ENCODE measurements at places on chromosomes 3 and 15.

GRCh38 chr3:61768284-61769037, 207.1 kb downstream of the PTPRG start:
- no peak overlapping the region for H3K4me3 ChIP-seq
- H3K4me1 ChIP-seq, result peaks cover 20% of the 10 kb centered on the region
- H3K36me3 ChIP-seq, result no peaks in the 10 kb centered on the region
- H3K27me3 ChIP-seq, result no peaks in the 10 kb centered on the region
- no peak for DNase-seq

DNA sequence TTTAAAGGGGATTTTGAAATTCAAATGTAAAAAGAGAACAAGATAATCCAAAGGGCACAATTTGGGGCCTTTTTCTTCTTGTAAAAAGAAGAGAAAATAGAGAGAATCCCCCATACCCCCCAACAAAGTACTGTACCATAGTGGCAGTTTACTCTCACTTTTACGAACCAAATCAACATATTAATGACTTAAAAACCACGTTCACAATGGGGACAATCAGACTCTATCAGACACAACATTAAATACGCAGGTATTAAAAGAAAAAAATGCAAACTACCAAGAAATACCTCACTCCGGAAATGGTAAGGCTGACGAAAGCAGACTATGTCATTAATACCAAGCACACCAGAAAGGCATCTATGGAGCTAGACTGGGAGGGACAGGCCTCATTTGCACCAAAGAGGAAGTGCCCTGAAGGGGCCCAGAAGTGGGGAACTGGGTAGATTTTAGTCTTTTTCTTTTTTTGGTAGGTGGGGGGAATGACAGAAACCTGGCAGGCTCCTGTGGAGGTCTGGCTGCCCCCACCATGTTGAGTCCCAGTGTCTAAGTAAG, 134.3 kb downstream of the TIGIT start:
- DNase-seq, result no peak
- no peaks in the 10 kb centered on the region for H3K36me3 ChIP-seq
- no peak overlapping the region for H3K27ac ChIP-seq
- no peaks in the 10 kb centered on the region for H3K27me3 ChIP-seq

GRCh38 chr3:40024526-40024925, 215.1 kb downstream of the MYRIP start:
- no peak for DNase-seq
- peaks cover 4% of the 10 kb centered on the region for H3K36me3 ChIP-seq
- no peak overlapping the region for H3K27ac ChIP-seq
- peaks cover 9% of the 10 kb centered on the region for H3K27me3 ChIP-seq
- H3K4me1 ChIP-seq, result no peaks in the 10 kb centered on the region

DNA sequence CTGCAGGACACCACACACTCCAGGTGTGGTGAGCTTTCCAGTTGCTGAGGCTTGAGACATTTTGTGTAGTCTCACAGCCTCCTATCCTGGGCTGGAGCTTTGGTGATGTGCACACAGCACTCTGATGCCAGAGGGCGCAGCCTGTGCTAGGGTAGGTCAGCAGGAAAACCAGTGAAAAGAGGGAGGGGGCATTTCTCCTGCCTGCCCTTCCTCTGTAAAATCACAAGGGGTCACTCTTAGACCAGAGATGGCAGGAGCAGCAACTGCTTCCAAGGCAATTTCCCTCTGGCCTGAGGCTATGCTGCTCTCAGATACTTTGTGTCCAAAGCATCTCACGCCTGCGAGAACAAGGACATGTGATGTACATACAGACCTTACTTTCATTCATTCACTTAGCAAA, 16.5 kb upstream of the MUSTN1 start:
- no peak overlapping the region for H3K27ac ChIP-seq
- H3K36me3 ChIP-seq, result peaks cover 8% of the 10 kb centered on the region
- H3K4me3 ChIP-seq, result no peak overlapping the region
- peaks cover 11% of the 10 kb centered on the region for H3K4me1 ChIP-seq

GRCh38 chr3:126782536-126782935, 78.5 kb downstream of the CHCHD6 start:
- peak overlapping the region; percentile 8 for H3K4me3 ChIP-seq
- peaks cover 2% of the 10 kb centered on the region for H3K36me3 ChIP-seq
- no peaks in the 10 kb centered on the region for H3K27me3 ChIP-seq
- DNase-seq, result no peak
- H3K4me1 ChIP-seq, result peaks cover 43% of the 10 kb centered on the region
- H3K27ac ChIP-seq, result peak overlapping the region; percentile 86

Data from chondrocyte (in vitro differentiated cells).